HepG2 (cell line): ENCODE measurements at places on chromosomes 3 and 15. TPM values are rescaled to one million over a fixed set of nuclear protein-coding genes. Genes with fewer than 3 reads are reported as not detected.

The VEPH1 gene
- not detected in 2 replicates for polyA plus RNA-seq

The SSUH2 gene
- 125 and 136 TPM in 2 replicates for polyA plus RNA-seq

The MCF2L2 gene
- polyA plus RNA-seq, result not detected in 2 replicates

The CCDC13 gene
- polyA plus RNA-seq, result 0.51 and 0.68 TPM in 2 replicates
